CD4-positive, alpha-beta memory T cell (primary cell): ENCODE measurements at places on chromosomes 13 and 19. TPM values are rescaled to one million over a fixed set of nuclear protein-coding genes. Genes with fewer than 3 reads are reported as not detected.

CEACAM6 gene
- polyA plus RNA-seq: not detected

DNA sequence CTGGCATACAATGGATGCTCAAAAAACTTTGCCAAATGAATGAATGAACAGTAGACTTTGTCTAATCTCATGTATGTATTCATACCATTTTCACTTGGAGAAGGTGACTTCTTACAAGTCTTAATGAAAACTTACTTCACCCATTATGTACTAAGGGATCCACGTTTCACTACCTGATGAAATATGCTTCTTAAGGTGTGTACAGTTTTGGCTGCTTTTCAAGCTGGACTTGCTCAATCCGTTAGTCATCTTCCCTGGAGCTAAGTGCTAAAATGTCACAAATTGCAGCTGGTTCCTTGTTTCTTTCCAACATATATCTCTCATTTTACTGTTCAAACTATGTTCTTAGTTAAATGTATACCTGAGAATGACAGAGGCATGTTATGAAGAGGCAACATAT, 4.2 kb upstream of the CCNA1 start:
- no peak for DNase-seq

DNA sequence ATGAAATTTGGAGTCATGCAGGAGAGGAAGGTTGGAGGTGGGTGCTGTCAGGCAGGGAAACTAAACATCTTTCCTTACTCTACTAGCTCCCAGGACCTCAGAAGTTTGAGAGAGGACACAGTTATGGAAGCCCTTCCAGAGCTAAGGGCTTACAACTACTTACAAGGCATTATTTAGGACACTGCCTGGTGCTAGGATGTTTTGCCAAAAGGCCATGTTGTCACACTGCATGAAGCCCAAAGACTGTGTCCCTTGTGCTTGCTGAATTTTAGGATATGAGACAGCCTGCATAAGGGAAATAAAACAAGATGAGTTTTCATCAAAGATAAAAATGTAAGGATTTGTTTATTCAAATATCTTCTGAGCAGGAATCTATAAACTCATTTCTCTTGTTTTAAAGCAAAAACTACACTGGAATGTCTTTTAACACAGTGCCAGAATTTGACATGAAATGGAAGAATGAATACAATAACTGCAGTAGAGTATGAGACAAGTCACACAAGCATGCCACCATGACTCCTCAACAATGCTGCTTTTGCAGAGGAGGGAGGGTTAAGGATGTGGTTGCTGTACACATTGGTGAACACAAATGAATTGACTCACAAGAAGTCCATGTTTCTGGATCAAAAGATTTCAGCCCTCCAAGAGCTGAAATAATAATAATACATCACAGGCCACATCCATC, 258.4 kb downstream of the SPRY2 start:
- DNase-seq: no peak

DNA sequence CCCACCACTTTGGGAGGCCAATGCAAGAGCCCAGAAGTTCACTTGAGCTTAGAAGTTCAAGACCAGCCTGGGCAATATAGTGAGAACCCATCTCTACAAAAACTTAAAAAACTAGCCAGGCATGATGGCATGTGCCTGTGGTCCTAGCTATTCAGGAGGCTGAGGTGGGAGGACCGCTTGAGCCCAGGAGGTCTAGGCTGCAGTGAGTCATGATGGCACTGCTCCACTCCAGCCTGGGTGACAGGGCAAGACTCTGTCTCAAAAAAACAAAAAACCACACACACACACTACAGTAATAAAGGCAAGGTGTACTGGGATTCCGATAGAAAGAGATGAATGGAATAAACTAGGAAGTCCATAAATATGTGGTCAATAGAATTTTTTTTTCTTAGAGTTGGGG, 35.6 kb downstream of the CYP2F1 start:
- no peak for DNase-seq
